ENCODE measurements at places on chromosomes 12 and 14.

- no peak for DNase-seq
These were observed 23.4 kb upstream of the FBRSL1 start for GRCh38 chr12:132466241-132467201.

DNA sequence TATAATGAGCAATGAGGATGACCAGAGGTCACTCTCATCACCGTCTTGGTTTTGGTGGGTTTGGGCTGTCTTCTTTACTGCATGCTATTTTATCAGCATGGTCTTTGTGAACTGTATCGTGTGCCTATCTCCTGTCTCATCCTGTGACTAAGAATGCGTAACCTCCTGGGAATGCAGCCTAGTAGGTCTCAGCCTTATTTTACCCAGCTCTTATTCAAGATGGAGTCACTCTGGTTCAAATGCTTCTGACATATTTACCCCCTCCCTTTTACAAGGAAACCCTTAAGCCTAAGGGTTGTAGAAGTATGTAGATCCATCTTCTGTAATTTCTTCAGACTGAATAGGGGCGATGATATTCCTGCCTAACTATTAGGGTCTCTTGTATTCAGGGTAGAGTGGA, 8.4 kb downstream of the IFI27L1 start:
- no peak for DNase-seq

DNA sequence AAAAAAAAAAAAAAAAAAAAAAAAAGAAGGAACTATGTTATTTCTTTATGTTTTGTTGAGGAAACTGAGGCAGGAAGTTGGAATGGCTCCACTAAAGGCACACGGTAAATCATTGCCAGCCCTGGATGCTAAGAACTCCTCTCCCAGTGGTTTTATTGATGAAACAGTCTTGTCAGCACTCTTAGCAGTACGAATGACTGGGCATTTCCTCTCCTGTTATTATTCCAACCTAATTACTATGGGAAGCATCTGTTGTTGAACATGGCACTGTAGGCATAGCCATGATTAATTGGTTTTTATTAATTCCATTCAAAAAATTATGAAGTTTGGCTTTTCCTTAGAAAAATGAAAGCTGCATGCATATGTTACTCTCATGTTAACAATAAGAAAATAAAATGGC, 1387.1 kb upstream of the TMEM132C start:
- no peak for DNase-seq

DNA sequence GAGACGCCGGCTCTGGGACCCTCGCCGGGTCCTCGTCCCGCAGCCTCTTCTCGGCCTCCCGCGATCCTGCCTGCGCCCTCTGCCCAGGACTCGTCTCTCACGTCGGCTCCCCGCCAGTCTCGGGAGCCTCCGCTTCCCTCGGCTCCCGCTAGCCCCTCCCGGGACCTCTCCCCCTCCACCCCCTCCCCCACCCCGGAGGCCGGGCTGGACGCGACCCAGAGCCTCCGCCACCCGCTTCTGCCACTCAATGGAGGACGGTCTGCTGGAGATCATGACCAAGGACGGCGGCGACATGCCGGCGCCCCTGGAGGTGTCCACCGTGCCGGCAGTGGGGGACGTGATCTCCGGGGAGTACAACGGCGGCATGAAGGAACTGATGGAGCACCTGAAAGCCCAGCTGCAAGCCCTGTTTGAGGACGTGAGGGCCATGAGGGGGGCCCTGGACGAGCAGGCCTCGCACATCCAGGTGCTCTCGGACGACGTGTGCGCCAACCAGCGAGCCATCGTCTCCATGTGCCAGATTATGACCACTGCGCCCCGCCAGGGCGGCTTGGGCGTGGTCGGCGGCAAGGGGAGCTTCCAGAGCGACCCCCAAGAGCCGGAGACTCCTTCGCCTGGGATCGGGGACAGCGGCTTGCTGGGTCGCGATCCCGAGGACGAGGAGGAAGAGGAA, 568 bp downstream of the CCDC184 start:
- peak; percentile 8 for DNase-seq

DNA sequence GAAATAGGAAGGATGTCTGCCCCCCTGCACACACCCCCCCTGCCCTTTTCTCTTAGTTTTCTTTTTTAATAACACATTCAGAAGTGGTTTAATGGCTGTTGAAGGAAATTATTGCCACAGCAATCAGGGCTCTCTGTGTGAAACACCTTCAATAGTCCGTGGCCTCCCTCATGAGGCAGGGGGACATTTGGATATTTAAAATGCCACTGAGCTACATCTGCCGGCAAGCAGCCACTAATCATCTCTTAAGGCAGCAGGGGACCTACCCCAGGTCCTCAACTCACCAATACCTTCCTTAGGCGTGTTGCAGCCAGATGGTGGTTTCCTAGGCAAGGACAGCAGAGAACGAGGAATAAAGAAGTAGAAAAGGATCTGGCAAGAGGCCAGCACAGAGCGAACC, 283.2 kb downstream of the TTC8 start:
- DNase-seq, result no peak

DNA sequence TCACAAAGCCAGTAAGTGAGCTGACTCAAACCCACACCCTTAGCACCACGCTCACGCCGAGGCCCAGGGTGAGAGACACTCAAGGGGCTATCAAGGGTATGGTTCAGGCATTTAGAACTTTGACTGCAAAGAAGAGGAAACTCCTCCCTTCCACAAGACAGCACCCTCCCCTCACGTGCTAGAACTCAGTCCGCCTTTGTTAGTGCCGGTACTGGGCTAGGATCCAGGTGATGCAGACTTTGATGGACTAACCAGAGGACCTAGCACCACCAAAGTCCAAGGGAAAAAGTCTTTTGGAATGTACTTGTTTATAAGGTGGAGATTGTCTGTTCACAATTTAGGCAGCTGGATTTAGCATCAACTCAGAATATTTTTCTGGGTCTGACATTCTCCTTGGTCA, 33.7 kb downstream of the VWF start:
- no peak for DNase-seq

GRCh38 chr12:117051380-117051779, 47.8 kb downstream of the TESC start:
- no peak for DNase-seq

GRCh38 chr12:91094032-91094662, 17.1 kb downstream of the LUM start:
- DNase-seq, result no peak

DNA sequence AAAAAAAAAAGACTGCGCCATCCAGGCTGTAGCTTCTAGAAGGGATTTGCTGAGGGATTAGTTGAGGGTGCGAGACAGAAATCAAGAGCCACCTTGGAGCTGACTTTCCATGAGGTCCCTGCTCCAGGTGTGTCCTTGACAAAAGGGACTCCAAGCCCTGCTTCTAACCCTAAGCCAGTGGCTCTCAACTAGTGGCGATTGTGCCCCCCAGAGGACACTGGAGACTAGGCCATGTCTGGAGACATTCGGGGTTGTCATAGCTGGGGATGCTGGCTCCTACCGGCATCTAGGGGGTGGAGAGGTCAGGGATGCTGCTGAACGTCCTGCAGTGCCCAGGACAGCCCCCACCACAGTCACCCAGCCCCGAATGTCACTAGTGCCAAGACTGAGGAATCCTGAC, 40.6 kb downstream of the SPRING1 start:
- DNase-seq, result no peak

GRCh38 chr12:50241178-50241577, 42.1 kb downstream of the LIMA1 start:
- no peak for DNase-seq

DNA sequence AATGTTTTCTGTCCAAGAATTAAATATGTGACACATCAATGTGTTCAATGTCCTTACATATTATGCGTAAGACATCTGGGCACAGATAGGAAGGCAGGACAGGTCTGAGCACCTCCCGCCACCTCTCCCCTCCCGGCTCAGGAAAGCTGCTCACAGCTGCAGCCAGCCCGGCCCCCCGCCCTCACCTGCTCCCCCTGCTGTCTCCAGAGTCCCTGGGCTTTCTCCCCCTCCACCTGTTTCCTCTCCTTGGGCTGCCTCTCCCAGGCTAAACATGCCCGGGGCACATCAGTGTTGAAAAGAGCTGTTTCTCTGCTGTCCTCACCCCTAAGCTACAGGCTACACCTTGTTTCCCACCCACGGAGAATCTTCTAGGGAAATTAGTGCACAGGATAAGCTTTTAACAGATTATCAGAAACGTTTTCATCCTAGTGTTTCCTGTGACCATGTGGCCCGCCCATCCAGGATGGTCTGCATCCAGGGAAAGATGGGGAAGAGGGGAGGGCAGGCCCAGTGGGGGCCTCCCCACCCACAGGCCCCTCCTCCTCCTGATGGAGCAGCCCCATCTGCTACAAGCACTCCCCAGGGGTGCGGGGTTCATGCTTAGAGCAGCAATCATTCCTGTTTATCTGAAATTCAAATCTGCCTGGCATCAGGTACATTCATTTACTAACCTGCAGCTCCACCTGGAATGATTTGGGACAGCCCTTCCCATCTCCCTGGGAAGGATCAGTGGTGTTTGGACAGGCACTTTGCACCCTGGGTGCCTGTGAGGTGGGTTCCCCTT, 273.8 kb upstream of the SFSWAP start:
- DNase-seq, result no peak

DNA sequence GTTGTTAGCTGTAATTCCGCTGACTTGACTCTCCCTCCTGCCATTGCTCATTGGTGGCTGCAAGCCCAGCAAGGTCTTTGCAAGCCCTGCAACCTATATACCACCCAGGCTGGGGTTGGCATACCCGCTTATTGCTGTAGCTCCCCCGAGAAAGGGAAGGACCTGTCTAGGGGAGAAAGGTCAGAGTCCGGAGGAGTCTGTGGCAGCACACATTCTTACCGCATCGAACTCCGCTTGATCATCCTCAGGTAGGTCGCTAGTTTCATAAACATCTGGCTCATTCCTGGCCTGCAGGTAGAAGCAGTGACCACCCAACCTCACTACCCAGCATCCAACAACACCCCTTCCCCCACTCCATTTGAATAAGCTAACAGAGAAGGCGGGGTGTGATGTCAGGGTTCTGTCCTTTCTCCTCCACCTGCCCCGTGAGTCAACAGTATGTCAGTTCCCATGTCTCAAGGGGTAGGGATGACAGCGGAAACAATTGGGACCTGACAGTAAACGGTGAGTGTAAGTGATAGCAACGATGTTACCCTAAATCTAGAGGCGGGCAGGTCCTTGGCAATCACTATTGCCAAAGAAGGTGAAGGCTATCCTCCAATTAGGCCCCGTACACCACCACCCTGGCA, 1.1 kb downstream of the DCTN2 start:
- DNase-seq, result no peak

GRCh38 chr12:49748306-49748705, 6.9 kb downstream of the TMBIM6 start:
- no peak for DNase-seq

DNA sequence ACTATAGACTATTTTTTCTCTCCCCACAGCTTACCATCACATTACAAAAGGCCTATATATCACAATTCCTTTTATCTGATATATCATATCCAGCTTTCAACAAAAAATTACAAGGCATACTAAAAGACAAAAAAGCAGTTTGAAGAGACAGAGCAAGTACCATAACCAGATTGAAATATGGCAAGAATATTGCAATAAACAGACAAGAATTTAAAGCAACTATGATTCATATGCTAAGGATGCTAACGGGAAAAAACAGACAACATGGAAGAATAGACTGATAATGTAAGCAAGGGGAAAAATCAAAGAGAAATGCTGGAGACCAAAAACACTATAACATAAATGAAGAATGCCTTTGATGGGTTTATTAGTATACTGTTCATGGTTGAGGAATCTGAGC, 40.7 kb downstream of the LRP6 start:
- DNase-seq, result no peak

- DNase-seq, result no peak
These were observed 4.6 kb upstream of the PA2G4 start for GRCh38 chr12:56099787-56100186.

DNA sequence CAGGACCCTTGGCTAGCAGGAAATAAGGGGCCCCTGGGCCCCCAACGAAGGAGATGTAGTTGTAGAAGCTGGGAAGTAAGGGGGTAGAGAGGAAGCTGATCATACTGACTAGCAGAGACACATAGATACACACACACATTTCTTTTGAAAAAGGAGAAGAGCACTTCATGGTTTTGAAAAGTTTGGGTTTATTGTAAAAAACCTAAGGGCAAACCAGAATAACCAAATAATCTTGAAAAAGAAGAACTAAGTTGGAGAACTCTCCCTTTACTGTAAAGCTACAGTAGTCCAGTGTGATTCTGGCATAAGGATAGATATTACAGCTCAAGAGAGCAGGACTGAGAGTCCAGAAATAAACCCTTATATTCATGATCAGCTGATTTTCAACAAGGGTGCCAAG, 5.8 kb upstream of the HCAR3 start:
- no peak for DNase-seq

DNA sequence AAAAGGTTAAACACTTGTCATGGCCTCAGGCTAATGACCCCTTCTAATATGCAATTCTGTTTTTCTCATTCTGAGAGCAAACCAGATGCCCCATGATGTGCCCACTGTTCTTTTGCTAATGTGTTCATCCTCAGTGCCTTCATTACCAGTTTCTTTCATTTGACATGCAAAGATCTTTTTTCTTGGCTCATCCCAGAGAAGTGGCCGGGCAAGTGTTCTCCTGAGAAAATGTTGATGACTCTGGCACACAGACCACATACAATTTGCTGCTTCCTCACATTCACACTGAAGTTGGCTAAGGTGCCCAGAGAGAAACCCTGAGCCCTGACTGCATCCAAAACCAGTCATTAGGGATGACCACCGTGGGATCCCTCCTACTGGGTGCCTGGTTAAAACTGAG, 833.3 kb downstream of the DIO2 start:
- DNase-seq, result no peak

DNA sequence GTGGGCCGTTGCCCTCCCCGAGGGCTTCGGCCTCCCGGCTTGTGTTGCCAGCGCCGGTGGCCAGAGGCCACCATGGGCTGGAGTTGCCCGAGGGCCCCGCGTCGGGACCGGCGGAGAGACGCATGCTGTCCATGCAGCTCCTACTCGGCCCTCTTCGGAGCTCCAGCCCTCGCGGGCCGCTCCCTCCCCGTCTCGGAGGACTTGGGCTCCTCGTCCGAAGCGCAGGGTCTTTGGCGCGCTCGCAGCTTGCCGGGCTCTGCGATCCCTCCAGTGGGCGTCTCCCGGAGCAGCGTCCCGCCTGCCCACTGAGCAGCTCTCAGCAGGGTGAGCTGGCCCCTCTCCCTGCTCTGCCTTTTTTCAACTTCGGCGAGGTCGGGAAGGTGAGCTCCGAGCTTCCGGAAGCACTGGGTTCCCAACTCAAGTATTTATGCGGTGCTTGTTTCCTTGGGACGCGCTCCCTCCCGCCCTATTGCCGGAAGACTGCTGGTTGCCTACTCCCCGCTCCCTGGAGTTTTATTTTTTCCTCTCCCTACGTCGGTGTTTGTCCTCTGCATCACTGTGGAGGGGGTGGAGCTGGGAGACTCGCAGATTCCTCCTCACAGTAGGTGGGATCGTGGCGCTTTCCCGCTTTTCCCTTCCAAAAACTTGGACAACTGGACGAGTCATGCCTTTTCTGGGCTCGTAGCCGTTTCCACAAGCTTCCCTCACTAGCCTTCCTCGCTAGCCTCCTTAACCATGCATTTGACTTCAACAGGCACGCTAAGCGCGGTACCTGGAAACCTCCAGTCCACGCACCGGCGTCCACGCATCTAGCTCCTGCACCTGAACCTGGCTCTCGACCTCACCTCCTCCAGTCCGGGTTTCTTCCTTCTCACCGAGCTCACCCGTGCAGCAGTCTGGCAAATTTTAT, at the start of gene AVPR1A:
TSS of gene AVPR1A (minus strand) at position 489 of the 910 bp plus-strand sequence. CDS start at position 124, 365 bp downstream.
- no peak for DNase-seq

GRCh38 chr12:49093792-49094159, 825 bp downstream of the DHH start:
- no peak for DNase-seq
